ENCODE measurements at places on chromosomes 4 and X. TPM values are rescaled to one million over a fixed set of nuclear protein-coding genes. Genes with fewer than 3 reads are reported as not detected.

Gene PDCL2
- not detected for total RNA-seq

Gene BCORL1
- total RNA-seq: 13.5 TPM

Gene F9
- total RNA-seq: not detected

Gene GPR34
- not detected for total RNA-seq

Gene SLC6A14
- total RNA-seq: not detected

Gene TMEM154
- 0.07 TPM for total RNA-seq

Gene DDX3X
- 220 TPM for total RNA-seq

Gene XK
- total RNA-seq: 0.43 TPM

Gene MEPE
- total RNA-seq: not detected

Gene ARHGEF9
- 6.0 TPM for total RNA-seq

Gene RHOH
- 0.20 TPM for total RNA-seq

Gene TMEM31
- total RNA-seq: not detected

Gene PLXNB3
- total RNA-seq: 4.1 TPM

Gene PLP2
- 453 TPM for total RNA-seq

Gene SRPK3
- 0.03 TPM for total RNA-seq

Gene ADH6
- total RNA-seq: 0.12 TPM

Gene ABLIM2
- 7.6 TPM for total RNA-seq

Gene AMER1
- total RNA-seq: 3.0 TPM

Gene S100P
- 90.8 TPM for total RNA-seq

Gene SPINK2
- total RNA-seq: not detected

Gene FRAS1
- total RNA-seq: 3.2 TPM

Gene MRPL1
- 22.8 TPM for total RNA-seq

Gene STPG2
- total RNA-seq: not detected

Gene SATL1
- total RNA-seq: not detected

Gene HTATSF1
- total RNA-seq: 62.6 TPM
